Activated B cell treated with CpG ODN at 0.5 μM for 24 hours (primary cell): ENCODE measurements at places on chromosomes 4 and X.

- no peaks in the 10 kb centered on the region for H3K4me1 ChIP-seq
- no peak for DNase-seq
- H3K4me3 ChIP-seq, result no peak overlapping the region
- H3K27me3 ChIP-seq, result no peaks in the 10 kb centered on the region
- H3K36me3 ChIP-seq, result no peaks in the 10 kb centered on the region
- no peak overlapping the region for H3K27ac ChIP-seq
Observed at GRCh38 chr4:188387179-188387791, 248.0 kb downstream of the TRIML1 start.

- H3K27me3 ChIP-seq, result no peaks in the 10 kb centered on the region
- no peaks in the 10 kb centered on the region for H3K4me1 ChIP-seq
- H3K4me3 ChIP-seq, result no peak overlapping the region
- no peak overlapping the region for H3K27ac ChIP-seq
- no peak for DNase-seq
- H3K36me3 ChIP-seq, result no peaks in the 10 kb centered on the region
Observed at GRCh38 chr4:109254845-109255244, 47.6 kb downstream of the COL25A1 start.

DNA sequence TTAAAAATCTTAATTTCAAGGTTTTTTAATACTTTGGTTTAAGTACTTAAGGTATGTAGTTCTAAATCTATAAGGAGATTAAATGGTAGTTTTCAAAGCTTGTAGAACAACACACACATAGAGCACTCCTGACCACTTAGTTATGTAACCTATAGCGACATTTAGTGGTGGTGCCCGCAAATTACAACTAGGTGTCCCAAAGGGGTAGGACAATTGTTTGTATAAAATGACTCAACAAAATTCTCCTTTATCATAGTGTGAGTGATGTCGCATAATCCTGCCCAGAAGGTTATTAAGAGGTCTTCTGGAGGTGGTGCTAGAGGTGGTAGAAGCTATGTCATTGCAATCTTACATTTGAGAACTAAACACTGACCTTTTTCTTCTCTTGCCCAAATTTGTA lies 373.0 kb upstream of the RASGEF1B start:
- H3K27ac ChIP-seq, result no peak overlapping the region
- no peaks in the 10 kb centered on the region for H3K36me3 ChIP-seq
- H3K4me1 ChIP-seq, result peaks cover 4% of the 10 kb centered on the region
- no peaks in the 10 kb centered on the region for H3K27me3 ChIP-seq

GRCh38 chrX:119817130-119817690 lies 25.8 kb upstream of the RPL39 start:
- no peak overlapping the region for H3K4me3 ChIP-seq
- peaks cover 12% of the 10 kb centered on the region for H3K4me1 ChIP-seq
- no peaks in the 10 kb centered on the region for H3K36me3 ChIP-seq
- H3K27me3 ChIP-seq, result no peaks in the 10 kb centered on the region
- no peak overlapping the region for H3K27ac ChIP-seq

DNA sequence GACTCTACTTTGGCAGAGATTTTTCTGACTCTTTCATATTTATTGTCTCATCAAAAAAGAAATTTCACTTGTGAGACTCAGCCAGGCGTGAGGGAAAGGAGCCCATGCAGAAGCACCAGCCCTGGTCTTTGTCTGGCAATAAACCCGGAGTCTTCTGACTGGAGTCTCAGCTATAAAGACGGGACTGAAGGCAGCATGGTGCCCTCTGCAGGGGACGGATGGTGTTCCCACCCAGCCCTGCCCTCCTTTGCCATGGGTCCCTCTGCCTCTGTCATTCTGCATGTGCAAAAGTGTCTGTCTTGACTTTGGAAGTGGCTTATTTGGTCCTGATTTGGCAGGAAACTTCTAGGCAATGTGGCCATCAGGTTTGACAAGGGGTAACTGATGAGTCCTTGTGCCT lies 14.2 kb downstream of the ZNF185 start:
- peaks cover 10% of the 10 kb centered on the region for H3K4me1 ChIP-seq
- H3K27me3 ChIP-seq, result peaks cover 1% of the 10 kb centered on the region
- no peak for DNase-seq
- H3K36me3 ChIP-seq, result no peaks in the 10 kb centered on the region
- no peak overlapping the region for H3K4me3 ChIP-seq
